ENCODE measurements at places on chromosomes 4 and X.

DNA sequence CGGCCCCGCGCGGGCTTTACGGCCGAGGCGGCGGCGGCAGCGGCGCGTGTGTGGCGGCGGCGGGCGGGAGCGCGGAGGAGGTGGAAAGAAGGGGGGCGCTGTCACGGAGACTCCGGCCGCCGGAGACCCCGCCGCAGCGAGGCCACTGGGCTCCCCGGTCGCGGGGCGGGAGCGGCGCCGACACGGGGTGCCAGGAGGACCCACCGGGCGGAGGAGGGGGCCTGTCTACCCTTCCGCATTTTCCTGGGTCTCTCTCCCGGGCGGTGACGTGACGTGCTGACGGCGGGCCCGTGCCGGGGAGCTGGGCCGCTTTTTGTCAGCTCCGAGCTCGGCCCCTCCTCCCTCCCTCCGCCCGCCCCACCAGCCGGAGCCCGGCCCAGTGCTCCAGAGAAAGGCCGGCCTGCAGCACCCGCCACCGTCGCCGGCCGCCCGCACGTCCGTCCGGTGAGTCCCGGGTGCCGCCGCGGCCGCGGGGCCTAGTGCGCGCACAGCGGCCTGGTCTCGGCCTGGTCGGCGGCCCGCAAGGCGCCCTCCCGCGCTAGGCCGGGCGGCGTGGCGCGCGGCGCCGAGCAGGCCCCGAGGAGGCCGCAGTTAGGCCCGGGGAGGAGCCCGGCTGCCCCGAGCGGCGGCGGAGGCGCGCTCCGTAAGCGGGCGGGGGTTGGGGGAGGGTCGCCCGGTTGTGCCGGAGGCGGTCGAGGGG lies at the start of gene ZFX:
ZFX (plus strand) TSS at position 379 of the 700 bp plus-strand sequence. CDS start 23,014 bp downstream, outside the sequence.
- peak; percentile 59 for DNase-seq

- DNase-seq: no peak
These were observed 10.8 kb upstream of the SNCA start for GRCh38 chr4:89847571-89848325.

- DNase-seq: no peak
These were observed 223.1 kb upstream of the SLIT2 start for GRCh38 chr4:20028645-20029044.

DNA sequence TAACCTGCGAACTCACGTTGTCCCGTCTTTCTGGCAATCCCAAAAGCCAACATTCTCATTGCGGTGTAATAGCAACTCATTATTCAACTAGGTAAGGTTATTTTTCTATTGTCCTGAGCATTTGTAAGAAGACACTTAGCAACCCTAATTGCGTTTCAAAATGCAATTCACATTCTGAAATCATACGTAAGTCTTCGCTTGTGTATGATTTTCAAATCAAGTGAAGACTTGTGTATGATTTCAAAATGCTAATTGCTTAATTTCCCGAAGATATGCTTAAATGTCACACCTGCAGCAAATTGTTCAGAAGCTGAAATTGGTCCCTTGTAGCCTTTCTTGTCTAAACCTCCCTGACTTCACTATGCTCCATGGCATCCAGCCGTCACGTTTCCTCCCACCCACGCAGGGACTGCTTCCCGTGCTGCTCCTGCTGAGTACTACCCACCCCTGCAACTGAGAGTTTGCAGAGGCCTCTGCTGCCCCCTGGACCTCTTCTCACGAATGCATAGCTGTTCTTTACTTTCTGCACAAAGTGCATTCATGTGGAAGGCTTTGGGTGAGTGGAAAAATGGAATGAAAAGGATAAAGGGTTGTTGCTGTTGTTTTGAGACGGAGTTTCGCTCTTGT lies 40.8 kb upstream of the CLDN24 start:
- no peak for DNase-seq

DNA sequence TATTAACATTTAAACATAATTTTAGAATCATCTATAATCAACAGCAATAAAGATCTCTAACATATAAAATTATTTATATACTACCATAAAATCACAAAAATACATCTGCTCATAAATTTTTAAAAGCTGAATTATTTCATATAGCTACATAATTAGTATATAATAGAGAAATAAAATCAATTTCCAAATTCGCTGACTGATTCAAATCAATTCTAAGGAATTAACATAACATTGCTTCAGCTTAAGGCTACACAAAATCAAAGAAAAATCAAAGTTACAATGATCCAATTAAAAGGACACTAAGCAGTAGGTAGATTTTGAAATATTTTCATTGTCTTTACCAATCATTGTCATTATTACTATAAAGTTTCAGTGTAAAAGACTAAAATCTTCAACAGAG lies 194.7 kb downstream of the LRBA start:
- no peak for DNase-seq

DNA sequence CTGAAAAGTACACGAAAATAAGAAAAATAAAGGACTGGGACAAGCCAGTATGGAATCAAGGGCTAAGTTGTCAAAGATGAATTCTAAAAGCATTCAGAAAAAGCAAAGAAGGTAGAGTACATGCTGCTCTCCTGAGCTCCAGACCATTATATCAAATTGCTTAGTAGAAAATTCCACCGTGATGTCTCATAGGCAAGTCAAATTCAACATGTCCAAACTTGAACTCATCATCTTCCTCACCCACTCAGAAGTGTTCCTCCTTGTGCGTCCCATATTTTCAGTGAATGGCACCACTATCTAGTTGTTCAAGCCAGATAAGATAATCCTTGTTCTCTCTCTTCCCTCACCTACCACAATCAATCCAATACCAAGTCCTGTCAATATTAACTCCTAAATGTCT lies 37.5 kb upstream of the IL13RA2 start:
- no peak for DNase-seq

GRCh38 chrX:27998666-27999065 lies 17.4 kb upstream of the DCAF8L1 start:
- no peak for DNase-seq

- no peak for DNase-seq
These were observed 170.4 kb upstream of the TET2 start for GRCh38 chr4:104976262-104976661.

DNA sequence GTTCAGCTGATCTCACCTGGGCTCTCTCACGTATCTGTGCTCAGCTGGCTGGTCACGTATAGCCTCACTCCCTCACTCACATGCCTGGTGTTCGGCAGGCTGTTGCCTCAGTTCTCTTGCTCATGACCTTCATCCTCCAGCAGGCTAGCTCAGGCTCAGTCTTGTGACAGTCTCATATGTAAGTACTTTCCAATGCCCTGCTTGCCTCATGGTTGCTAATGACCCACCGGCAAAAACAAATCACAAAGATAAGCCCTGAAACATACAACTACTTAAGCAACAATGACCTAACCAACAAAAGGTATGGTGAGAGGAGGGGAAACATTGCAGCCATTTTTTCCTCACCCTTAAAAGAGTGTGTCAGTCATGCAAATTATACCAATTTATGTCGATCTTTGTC lies 25.0 kb downstream of the MEPE start:
- no peak for DNase-seq

DNA sequence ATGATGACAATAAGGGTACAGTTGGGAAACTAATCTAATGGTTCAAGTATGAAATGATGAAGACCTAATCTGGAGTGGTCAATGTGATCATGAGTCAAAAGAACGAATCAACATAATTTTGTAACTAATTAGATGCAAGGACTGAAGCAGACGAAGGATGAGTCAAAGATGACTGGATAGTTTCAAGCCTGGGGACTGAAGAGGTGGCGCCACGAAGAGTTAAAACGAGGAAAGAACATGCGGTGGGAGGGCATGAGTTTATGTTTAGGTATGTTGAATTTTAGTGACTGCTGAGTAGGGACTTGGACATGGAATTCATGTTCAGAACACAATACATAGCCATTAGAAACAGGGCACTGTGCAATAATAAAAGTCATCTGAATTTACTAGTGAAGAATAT lies 221.5 kb upstream of the FAM241A start:
- DNase-seq: no peak

DNA sequence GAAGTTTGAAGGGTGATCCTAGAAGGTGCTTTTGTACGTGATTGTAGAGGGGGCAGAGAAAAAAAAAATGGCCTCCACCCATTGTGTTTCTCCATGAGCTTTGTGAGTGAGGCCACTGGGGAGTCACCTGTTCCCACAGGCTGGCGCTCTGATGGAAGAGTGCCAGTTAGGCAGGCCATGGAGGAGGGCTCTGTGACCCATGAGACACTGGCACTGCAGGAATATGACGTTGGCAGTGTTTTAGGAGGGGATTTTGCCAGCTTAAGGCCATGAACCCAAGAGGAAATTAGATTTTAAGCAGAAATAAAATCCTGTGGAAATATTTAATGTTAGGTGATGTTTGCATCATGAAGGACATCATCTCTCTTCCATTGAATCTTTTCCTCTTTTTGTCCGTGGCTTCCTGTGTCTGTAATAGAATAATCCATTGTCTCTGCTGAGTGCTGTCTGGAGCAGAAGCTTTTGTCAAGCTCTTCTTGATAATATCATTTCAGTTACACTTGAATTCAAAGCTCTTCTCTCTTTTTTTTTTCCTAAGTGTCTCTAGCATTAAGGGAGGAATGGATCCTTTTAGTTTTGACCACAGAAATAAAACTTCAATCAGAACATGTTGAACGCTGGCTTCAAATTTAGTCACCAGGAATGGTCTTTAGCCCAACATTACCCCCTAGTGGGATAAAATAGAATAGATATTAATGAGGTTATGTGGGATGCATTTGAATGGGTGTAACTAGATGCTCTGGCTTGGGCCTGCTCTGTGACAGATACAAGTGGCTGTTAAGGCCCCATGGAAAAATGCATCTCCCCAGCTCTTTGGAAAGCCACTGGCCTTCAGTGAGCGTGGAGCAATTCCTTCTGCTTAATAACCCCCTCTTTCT lies 41.0 kb upstream of the UCP1 start:
- DNase-seq: peak; percentile 84

GRCh38 chr4:73772363-73772762 lies 32.0 kb downstream of the CXCL8 start:
- DNase-seq: no peak

DNA sequence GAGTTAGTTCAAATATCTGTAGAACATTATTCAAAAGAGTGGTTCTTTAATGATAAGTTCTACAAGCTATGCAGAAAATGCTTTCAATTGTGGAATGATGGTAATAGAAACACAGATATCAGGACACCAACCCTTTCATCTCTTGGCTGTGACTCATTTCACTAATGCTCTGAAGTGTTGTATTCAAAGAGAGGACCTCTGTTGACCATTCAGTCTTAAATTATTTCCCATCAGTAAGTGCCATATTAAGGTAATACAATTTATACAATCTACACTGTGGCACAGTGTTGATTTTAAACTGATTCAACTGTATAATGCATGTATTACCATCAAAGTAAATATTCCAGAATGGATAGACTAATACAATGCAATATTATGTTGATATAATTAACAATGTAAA lies 289.0 kb upstream of the ADGRL3 start:
- no peak for DNase-seq

DNA sequence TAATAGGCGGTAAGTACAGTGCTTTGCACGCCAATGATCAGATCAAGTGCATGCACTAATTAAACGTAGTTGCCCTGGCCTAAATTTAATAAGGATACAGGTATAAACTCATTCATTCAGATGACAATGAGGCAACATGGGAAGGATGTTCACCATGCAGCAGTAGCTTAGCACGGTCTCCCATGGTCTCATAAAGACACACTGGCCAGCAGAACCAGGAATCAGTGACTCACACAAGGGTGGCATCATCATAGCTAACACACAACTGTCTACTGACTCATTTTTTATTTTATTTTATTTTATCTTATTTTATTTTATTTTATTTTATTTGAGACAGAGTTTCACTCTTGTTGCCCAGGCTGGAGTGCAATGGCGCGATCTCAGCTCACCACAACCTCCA lies 42.7 kb downstream of the TMEM156 start:
- DNase-seq: no peak

DNA sequence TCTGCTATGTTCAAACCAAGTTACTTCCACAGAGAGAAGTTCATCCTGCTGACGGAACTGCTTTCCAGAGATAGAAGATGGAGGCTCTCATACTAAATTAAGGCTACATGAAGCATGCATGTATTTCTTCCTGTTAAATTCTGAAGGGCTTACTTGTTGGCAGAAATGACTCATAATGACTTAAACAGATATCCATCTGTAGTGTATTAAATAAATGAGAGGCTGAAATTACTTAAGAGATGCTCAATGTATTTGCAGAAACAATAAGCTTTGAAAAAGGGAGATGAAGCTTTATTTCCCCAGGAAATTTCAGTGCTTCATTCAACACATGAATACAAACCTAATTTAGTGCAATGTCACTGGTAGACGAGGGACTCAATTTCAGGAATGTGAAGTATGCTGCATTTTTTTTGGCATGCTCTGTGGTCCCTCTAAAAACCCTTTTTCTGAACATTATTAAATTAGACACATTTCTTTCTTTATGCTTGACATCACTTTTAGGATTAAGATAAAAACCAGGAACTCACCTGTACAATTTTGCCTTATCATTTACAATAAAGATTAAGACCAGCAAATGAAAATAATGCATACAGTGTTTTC lies 759.1 kb upstream of the POU3F4 start:
- DNase-seq: no peak

DNA sequence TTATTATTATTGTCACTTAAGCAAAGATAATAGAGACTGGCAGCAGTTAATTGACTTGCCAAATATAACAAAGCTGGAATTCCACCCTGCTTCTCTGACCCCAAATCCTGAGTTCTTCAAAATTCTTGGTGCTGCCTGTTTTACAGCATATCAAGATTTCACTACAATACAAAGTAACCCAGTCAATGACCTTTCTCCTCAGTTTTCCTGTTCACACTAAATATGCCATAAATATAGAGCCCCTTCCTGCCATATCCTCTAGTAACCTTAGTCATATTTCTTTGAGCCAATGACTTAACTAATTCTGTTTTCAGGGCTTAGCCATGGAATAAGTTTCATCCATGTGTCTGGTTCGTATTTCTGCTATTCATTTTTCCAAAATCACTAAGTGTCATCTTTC lies 315.3 kb upstream of the HS3ST1 start:
- DNase-seq: peak; percentile 4

- DNase-seq: no peak
These were observed 81.7 kb downstream of the FREM3 start for GRCh38 chr4:143618811-143619210.

GRCh38 chr4:138686106-138686835 lies 329.3 kb upstream of the NOCT start:
- DNase-seq: peak; percentile 32

DNA sequence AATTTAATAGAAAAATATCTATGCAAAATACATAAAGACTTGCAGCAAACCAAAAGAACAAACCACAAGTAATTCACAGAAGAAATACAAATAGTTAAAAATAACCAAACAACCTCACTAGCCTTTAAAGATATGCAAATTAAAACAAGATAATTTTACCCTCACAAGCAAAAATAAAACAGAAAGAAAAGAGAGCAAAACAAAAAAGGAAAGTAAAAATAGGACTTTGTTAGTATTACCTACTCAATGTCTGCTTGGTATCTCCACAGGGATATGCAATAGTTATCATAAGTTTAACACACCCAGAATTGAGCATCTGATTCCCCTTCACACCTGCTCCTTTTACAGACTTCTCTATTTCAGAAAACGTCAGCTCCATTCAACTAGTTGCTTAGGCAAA lies 737.5 kb upstream of the MAGEB2 start:
- DNase-seq: no peak

- no peak for DNase-seq
These were observed 82.4 kb upstream of the FAM9C start for GRCh38 chrX:13126775-13127174.

GRCh38 chr4:140826701-140827027 lies 70.5 kb upstream of the TBC1D9 start:
- DNase-seq: no peak

GRCh38 chrX:133980832-133981588 lies 4.4 kb downstream of the GPC3 start:
- peak; percentile 43 for DNase-seq
